ENCODE measurements at places on chromosomes 2 and 18.

DNA sequence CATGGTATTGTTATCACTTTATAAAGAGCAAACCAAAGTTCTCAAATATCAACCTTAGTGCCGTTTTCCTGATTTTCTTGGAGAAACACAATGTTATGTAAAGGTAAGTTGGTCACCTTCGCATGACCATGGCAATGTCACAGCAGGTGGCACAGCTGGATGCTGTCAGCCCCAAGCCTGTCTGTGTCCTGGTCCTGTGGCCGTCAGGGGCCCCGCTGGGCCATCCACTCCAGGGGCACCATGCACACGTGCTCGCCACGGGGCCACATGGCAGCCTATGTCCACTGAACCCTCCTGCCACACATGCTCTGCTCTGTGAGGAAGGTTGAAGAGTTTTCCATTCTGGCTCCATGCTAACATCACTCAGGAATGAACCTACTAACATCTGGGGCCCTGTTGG lies 85.9 kb downstream of the EIPR1 start:
- no peak for DNase-seq

- DNase-seq = no peak
Observed at GRCh38 chr2:80102026-80102425, 202.5 kb downstream of the LRRTM1 start.

DNA sequence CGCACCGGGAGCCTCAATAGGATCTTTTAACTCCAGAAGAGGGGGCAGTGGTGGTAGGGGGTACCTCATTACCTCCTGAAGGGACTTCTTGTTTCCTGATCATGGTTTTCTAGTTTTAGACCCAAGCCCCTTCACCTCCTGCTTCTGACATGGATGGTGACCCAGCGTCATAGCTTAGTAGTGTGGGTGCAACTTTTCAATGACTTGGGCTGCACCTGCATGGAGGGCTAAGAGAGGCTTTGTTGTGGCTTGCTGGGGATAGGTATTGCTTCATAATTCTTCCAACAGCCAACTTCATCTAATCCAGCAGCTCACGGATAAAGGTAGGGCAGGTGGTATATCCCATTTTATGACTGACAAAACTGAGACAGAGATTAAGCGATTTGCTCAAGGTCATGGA lies 3.0 kb downstream of the SLC1A4 start:
- DNase-seq = no peak

DNA sequence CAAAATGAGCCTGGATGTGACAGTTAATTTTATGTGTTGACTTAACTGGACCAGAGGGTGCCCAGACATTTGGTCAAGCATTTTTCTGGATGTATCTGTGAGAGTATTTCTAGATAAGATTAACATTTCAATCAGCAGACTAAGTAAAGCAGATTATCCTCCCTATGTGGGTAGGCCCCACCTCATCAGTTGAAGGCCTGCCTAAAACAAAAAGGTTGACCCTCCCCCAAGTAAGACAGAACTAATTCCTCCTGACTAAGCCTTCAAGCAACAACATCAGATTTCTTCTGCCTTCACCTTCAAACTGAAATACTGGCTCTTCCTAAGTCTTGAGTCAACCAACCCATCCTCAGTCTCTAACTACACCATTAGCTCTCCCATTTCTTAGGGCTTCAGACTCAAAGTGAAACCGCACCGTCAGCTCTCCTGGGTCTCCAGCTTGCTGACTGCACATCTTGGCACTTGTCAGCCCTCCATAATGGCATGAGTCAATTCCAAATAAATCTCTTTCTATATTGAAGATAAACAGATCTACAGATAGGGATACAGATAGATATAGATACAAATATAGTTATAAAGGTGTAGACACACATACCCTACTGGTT lies 47.9 kb downstream of the MEMO1 start:
- DNase-seq = no peak

- no peak for DNase-seq
Observed at GRCh38 chr2:37656512-37657423, 14.7 kb downstream of the CDC42EP3 start.

- no peak for DNase-seq
Observed at GRCh38 chr18:43314941-43315340, 37.7 kb upstream of the SYT4 start.

DNA sequence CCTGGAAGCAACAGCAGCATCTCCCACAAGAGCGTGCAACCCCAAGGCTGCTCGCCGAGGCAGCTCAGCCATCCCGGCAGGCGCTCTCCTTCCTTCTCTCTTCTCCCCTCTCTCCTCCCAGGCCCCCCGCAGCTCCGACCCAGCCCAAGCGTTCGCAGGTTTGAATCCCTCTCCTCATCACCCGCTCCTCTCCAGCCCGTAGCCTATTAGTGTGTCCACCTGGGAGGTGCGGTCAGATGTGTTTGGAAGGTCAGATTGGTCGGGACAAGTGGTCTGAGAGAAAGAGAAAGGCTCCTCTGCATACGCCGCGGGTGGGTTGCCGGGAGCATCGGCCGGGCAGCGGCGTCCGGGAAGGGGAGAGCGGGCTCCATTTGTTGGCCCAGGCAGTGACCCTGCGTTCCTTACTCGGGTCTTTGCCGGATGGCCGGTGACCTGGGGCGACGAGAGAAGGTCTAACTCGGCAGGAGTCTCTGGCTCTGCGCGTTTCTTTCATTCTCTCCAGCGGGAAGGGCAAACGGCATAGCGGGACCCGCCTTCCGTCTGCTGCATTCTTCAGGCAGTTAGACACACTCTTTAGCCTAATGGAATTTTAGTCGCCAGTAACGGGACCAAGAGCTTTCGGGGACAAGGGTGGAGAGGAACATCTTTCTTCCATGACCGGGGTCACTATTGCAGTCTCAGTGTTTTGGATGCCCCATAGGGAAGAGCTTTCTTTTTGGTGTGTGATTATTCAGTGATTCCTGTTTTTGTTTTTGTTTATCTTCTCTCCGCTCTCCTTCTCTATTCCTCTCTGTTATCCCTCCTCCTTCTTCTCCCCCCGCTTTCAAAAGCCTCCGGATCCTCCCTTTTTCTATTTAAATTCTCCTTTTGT lies 1.1 kb upstream of the TMEFF2 start:
- DNase-seq = no peak

- DNase-seq = no peak
Observed at GRCh38 chr2:169047256-169048250, 16.4 kb upstream of the ABCB11 start.

DNA sequence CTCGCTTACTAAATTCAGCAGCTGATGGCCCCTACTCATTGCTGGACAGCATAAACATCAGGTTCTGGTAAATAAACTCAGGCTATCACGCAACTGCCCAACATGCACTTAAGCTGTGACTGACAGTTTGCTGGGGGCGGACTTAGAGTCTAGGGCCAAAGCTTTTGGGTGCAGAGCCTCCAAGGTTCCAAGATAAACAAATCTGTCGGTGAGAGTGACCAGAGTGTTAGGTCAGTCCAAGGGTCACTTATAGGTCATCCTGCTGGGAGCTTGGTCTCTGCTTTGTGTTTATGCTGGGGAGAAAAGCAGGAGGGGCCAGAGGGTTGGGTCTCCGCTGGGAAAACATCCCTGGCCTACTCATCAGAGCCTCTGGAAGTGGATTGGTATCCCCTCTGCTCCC lies 188.6 kb upstream of the GATA6 start:
- DNase-seq = no peak
